ENCODE measurements at places on chromosomes 2 and 18. TPM values are rescaled to one million over a fixed set of nuclear protein-coding genes. Genes with fewer than 3 reads are reported as not detected.

DNA sequence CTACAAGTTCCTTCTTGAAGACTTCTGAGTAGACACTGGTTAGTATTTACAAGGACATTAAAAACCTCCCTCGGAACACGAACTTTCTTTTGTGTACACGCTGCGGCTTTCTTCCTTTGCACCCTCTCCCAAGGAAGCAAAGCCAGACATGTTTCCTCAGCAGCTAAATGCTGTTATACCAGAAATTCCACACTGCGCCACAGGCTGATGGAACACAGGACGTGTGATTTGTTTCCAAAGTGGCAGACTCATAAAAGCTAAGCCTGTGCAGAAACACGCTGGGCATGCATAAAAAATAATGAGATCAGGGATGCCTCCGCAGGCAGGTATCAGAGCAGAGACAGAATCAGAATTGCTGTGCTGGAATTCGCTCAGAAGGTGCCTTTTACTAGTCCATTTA is 73.0 kb upstream of the RGPD5 start:
- no peaks in the 10 kb centered on the region for H3K4me1 ChIP-seq
- H3K27me3 ChIP-seq, result no peaks in the 10 kb centered on the region
- no peak overlapping the region for H3K4me3 ChIP-seq
- H3K36me3 ChIP-seq, result no peaks in the 10 kb centered on the region
- DNase-seq, result peak; percentile 34

- no peak overlapping the region for H3K4me3 ChIP-seq
- H3K27ac ChIP-seq, result no peak overlapping the region
- DNase-seq, result no peak
- H3K27me3 ChIP-seq, result no peaks in the 10 kb centered on the region
These were observed 106.5 kb upstream of the ETAA1 start for GRCh38 chr2:67290451-67291290.

DNA sequence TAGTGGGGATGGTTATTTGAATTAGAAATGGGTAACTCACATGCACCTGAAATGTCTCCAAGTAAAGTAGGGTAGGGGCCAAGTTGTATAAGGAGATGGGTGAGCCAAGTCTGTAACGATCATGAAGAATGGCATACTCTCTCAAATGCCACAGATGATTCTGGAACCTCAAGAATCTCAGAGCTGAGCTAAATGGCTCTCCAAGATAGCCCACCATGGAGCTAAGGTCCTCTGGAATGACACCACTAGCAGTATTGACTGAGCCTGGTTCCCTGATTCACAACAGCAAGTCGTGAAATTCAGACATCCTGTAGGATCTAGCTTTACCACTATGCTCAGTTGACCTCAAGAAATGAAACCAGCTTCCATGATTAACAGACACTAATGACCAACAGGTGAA is 115.9 kb upstream of the EPAS1 start:
- no peak for DNase-seq
- no peak overlapping the region for H3K4me3 ChIP-seq
- H3K27ac ChIP-seq, result peak overlapping the region; percentile 43
- H3K4me1 ChIP-seq, result peaks cover 20% of the 10 kb centered on the region
- peaks cover 8% of the 10 kb centered on the region for H3K36me3 ChIP-seq

- H3K27me3 ChIP-seq, result no peaks in the 10 kb centered on the region
- H3K4me1 ChIP-seq, result no peaks in the 10 kb centered on the region
- no peak for DNase-seq
- no peak overlapping the region for H3K4me3 ChIP-seq
- no peak overlapping the region for H3K27ac ChIP-seq
These were observed 173.4 kb upstream of the BOD1L2 start for GRCh38 chr18:56973487-56973886.

DNA sequence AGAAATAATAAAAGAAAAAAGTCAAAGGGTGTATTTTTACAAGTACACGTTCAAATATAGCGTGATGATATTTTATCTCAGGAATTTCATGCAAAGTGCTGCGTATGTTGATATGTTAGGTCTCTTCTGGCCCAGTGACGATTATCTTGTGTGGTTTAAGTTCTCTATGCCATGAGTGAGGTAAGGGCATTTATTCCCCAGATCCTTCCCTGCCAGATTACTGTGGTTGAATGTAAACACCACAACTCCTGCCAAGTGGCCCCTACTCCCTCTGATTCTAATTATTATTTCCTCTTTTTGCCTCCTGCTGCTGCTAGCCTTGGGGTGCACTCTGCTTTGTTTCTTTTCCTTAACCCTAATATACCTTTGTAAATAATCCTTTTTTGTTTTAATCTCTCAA is 12.2 kb downstream of the SCN2A start:
- no peak overlapping the region for H3K27ac ChIP-seq
- no peaks in the 10 kb centered on the region for H3K4me1 ChIP-seq
- H3K27me3 ChIP-seq, result no peaks in the 10 kb centered on the region
- no peak overlapping the region for H3K4me3 ChIP-seq
- no peak for DNase-seq

- H3K27ac ChIP-seq, result no peak overlapping the region
- no peaks in the 10 kb centered on the region for H3K4me1 ChIP-seq
- H3K36me3 ChIP-seq, result no peaks in the 10 kb centered on the region
- H3K4me3 ChIP-seq, result no peak overlapping the region
These were observed 6.8 kb upstream of the DDX1 start for GRCh38 chr2:15584767-15585469.

Gene LYG1
- total RNA-seq, result 0.75 TPM

DNA sequence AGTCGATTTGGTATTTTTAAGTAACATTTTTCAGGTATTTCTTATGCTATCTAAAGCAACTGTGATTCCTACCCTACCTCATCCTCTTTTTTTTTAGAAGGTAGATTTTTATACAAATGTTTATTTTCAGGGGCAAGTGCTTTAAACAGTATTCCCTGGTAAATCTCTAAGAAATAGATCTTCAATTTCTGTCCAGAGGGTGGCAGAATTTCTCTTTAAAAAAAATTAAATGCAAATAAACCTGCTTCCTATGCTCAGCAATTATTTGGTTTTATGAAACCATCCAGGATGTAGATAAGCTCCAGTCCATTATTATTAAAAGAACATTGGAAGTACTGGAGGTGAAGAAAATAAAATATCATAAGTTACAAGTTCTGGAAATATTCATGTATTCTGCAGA is 191.9 kb downstream of the MYO3B start:
- no peak for DNase-seq
- H3K4me1 ChIP-seq, result no peaks in the 10 kb centered on the region
- H3K4me3 ChIP-seq, result no peak overlapping the region
- no peaks in the 10 kb centered on the region for H3K36me3 ChIP-seq
- H3K27me3 ChIP-seq, result no peaks in the 10 kb centered on the region

GRCh38 chr18:76808561-76808960 is 13.8 kb upstream of the ZNF236 start:
- no peaks in the 10 kb centered on the region for H3K36me3 ChIP-seq
- H3K4me1 ChIP-seq, result no peaks in the 10 kb centered on the region
- no peaks in the 10 kb centered on the region for H3K27me3 ChIP-seq
- H3K27ac ChIP-seq, result no peak overlapping the region
- no peak overlapping the region for H3K4me3 ChIP-seq

Gene ATG16L1
- total RNA-seq, result 16.7 TPM

DNA sequence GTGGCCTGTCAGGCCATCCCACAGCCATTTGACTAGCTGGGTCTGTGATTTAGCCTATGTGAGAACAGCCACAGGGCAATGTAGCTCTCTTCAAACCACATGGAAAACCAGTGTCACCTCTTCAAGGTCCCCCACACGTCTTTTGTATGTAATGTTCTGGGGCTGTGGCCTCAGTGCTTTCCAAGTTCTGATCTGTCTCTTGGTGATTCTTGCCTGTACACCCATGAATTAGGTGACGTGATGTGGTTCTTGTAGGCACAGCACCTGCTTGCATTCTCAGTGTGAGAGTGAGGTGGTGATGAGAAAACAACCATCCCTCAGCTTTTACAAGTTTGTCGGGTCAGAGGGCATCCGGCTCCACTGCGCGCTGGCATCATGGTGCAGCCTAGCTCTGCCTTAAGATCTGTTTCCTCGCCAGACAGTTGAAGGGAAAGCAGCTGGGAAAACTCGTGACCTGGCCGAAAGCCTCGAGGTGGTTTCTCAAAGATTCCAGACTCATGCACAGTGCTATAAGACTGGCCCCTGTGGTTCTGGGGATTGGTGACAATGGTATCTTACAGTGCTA is 125.8 kb downstream of the TANC1 start:
- peak overlapping the region; percentile 77 for H3K27ac ChIP-seq
- H3K4me1 ChIP-seq, result no peaks in the 10 kb centered on the region
- DNase-seq, result peak; percentile 82
- no peaks in the 10 kb centered on the region for H3K27me3 ChIP-seq

- no peak overlapping the region for H3K27ac ChIP-seq
- H3K27me3 ChIP-seq, result no peaks in the 10 kb centered on the region
- H3K4me1 ChIP-seq, result no peaks in the 10 kb centered on the region
- no peak overlapping the region for H3K4me3 ChIP-seq
These were observed 102.6 kb upstream of the HS6ST1 start for GRCh38 chr2:128421286-128421685.

DNA sequence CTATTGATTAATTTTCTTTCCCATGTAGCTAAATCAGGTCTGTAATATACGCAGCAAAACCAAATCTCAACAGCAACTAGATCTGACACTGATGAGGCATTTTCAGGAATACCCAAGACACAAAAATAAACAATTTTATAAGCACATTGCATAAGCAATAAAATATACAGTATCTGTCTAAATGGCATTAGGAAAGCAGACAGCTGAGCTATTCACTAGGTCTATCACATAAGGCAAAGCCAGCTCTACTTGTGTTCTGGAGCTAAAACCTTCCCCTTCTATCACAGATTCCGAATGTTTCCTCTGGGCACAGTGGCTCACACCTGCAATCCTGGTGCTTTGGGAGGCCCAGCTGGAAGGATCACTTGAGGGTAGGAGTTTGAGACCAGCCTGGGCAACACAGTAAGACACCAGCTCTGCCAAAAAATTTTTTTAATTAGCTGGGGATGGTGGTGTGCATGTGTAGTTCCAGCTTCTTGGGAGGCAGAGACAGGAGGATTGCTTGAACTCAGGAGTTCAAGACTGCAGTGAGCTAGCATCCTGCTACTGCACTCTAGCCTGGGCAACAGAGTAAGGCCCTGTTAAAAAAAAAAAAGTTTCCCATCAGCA is 21.1 kb downstream of the PTPN2 start:
- H3K4me3 ChIP-seq, result no peak overlapping the region
- no peaks in the 10 kb centered on the region for H3K4me1 ChIP-seq
- DNase-seq, result no peak
